ENCODE measurements at places on chromosomes 13 and 19.

DNA sequence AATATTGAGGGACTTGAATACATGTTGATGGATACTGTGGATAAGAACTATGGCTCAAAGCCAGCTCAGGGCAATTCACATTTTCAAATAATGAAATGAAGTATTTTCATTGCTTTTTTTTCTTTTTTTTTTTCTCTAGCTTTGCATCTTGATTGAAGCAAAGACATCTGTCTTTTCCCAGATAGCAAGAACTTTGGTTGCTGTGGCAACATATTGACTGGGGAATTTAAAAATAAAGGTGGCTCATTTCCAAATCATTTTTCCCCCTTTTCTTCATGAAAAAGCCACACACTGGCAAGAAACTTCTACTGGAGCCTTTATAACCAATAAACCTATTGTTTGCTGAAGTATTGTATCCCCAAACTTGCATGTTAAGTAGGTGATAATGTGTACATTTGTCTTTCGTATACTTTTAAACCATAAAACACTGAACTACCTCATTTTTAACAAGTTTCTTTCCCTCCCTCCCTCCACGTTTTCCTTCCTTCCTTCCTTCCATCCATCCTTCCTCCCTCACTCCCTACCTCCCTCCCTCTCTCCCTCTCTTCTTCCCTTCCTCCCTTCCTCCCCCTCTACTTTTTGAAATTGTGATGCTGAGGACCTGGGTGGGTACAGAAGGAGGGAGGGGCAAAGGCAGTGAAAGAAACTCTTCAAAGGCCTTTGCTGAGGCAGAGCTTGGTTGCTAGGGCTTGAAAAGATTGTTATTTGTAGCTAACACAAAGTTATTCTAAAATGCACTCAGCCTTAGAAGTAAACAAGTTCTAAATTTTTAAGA lies 343.5 kb upstream of the SPRY2 start:
- no peak for DNase-seq

DNA sequence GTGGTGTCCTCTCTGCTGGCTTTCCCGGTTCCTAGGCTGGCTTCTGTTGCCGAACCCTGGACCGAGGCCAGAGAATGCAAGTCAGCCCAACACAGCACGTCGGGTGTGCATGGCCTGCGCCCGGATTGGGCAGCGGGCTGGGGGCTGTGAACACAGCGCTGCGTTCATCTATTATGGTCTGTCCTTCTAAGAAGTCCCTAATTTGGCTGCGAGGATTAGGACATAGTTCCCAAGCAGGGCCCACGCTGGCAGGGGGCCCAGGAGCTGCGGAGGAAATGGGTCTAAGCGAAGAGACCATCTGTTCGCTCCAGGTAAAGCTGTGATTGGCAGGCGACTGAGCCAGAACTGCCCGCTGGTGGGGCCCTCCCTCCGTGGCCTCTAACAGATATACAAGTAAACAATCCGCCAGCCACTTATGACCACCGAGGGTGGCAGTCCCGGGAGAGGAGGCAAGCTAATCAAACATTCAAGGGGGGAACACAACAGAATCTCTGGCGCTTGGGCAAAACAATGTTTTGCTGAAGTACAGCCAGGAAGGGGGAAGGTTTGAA lies 6.0 kb downstream of the SYCE2 start:
- no peak for DNase-seq

- DNase-seq = no peak
Measured at GRCh38 chr19:4849019-4849418, 17.5 kb upstream of the TICAM1 start.

- DNase-seq = no peak
Measured at GRCh38 chr19:5684694-5685430, 4.0 kb downstream of the HSD11B1L start.

DNA sequence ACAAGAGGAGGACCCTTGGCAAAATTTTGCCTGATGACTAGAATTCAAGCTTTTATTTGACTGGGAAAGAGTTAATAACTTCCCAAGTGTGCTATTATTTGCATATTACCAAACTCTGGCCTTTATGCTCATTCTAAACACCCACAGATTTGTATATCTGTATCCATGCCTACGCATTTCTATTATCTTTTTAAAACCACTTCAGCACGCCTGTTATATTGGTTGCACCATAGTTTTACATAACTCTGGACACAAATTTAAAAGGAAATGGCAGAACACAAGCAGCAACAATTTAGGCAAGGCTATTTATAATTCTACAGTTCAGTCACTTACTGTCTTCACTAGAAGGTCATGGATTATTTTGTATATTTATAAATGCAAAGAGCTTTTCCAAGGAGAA lies 3.7 kb upstream of the RASL11A start:
- DNase-seq = no peak

DNA sequence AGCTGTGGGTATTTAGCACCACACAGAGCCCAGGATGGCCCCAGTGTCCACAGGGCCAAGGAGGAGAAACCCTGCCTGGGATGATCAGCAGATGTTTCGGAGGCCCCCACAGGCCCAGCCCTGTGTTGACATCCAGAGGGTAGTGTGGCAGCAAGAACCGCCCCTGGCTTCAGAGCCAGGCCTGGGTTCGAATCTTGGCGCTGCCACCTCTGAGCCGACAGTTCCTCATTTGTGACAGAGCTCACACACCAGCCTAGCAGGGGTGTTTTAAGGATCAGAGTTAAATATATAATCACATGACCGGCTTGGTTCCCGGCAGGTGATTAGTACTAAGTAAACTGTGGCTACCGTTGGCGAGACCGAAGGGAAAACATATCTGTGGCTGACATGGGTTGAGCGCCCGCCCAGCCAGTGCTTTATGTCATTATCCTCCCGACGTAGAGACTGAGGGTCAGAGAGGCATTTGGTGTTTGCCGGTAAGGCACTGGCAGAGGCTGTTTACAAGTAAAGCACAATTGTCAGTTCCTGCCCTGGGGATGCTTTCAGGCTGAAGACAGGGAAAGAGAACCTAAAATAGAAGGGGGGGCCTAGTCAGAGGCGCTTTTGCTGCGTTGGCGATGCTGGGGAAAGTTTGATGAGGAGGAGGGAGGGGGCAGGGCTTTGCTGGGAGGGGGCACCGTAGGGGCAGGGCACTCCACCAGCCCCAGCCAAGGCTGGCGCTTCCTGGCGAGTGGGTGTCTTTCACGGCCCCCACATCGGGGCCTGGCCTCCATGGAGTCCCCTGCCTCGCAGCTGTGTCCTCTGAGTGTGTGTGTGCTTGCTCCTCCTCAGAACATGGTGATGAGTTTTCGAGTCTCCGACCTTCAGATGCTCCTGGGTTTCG lies 4.8 kb downstream of the PIAS4 start:
- DNase-seq = no peak

DNA sequence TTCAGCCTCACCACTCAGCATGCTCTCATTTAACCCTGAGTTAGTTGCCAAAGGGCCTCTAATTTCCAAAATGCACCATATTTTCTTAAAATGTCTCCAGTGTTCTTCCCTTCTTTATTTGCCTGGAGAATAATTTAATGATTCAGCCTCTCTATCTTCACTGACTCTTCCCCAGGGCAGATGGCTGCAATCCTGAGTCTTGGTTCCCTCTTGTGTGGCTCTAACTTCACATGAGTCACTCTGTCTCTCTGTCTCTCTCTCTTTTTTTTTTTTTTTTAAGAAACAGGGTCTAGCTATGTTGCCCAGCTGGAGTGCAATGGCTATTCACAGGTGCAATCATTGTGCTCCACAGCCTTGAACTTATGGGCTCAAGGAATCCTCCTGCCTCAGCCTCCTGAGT lies 251.4 kb downstream of the VWA8 start:
- no peak for DNase-seq

- DNase-seq = no peak
Measured at GRCh38 chr13:100095498-100095897, 6.6 kb downstream of the PCCA start.

- no peak for DNase-seq
Measured at GRCh38 chr13:77883328-77883727, 35.3 kb downstream of the EDNRB start.

- DNase-seq = no peak
Measured at GRCh38 chr13:46341112-46341711, 45.8 kb downstream of the RUBCNL start.

- no peak for DNase-seq
Measured at GRCh38 chr13:18943273-18943672, 238.4 kb downstream of the TUBA3C start.

Data from activated CD8-positive, alpha-beta memory T cell treated with anti-CD3 and anti-CD28 coated beads for 24 hours (primary cell).